ENCODE measurements at places on chromosomes 3 and 15.

DNA sequence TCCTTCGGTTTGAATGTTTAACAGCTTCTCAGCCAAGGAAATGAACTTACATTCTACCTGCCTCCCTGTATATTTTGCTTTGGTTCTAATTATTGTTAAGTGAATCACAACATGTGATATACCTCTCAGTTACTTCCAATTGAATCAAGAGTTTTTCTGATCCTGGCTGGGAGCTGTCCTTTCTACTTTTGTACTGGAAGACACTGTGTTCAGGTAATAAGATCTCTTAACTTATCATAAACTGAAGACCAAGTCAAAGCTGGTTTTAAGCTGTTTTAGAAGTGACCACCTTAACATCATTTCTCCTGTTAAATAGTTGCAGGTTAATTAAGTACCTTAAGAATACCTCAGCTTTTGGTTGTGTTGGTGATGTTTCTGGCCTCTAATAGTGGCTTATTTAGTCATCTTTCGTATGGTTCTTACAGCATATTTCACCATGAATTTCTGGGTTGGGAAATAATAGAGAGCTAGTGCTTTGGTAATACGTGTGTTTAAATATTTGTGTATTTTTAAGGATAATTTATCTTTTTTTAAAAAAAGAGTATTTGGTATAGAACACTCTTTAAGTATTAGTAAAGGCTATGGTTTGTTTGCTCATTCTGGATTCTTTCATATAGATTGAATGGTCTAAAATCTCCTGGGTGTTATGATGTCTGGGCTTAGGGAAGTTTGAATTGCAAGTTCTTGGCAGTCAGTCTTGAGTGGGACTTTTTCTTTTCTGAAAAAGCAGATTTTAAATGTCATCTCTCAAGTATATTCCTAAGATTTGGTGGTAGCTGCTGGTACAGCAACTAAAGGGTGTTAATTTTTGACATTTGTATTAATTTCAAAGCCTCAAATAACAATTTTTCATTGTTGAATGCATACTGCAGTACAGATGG, 1.6 kb downstream of the RAB8B start:
- no peak for DNase-seq

DNA sequence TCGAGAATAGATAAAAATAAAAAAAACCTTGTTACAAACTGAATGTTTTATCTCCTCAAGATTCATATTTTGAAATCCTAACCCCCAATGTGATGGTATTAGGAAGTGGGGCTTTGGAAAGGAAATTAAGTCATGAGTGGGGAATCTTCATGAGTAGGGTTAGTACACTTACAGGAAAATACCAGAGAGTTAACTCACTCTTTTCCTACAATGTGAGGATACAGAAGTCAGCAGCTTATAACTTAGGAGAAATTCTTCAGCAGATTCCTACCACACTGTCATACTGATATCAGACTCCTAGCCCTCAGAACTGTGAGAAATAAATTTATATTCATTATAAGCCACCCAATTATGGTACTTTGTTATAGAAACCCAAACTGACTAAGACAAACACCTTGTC, 453.1 kb downstream of the GBE1 start:
- no peak for DNase-seq

- DNase-seq, result no peak
Measured at GRCh38 chr15:88322461-88322860, 65.9 kb upstream of the NTRK3 start.

- peak; percentile 5 for DNase-seq
Measured at GRCh38 chr3:140096037-140096436, 161.1 kb downstream of the CLSTN2 start.

DNA sequence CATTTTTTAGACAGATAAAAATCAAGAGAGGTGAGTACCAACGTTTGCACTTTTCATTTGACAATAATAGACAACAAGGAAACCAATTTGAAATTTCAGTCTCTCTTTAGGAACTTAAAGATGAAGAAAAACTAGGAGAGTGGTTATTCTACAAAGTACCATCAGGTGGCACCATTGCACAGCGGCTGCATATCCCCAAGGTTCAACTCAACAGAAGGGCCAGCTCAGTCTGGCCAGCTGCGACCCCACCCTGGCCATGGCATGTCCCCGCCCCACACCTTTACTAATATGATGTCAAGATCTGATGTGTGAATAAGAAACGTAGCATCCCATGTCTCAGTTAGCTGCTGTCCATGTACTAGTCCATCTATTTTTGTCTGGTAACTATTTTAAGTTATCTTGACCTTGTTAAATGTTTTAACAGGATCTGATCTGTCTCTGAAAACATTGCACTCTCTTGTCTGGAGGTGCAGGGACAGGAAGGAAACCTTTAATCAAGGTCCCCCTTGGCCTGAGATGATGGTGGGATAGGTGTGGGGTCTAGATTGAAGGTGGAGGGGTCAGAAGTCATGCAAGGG, 35.5 kb upstream of the CGNL1 start:
- DNase-seq, result no peak

GRCh38 chr3:155242342-155242741, 51.1 kb downstream of the STRIT1 start:
- DNase-seq, result no peak

- no peak for DNase-seq
Measured at GRCh38 chr3:62571916-62572315, 198.6 kb upstream of the FEZF2 start.

DNA sequence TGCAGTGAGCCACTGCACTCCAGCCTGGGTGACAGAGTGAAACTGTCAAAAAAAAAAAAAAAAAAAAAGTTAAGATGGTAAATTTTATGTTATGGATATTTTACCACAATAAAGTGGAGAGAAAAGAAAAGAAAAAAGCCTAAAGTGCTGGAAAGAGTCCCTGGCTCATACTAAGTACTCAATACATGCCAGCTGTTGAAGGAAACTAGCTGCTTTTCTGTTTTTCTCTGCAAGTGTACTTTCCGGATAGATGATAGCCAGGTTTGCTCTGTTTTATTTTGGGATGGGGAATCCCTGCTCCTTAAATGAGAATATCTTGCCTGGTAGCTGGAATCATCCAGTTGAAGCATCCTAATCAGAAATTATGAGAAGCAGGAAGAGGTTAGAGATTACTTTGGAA, 10.9 kb downstream of the EID1 start:
- no peak for DNase-seq

DNA sequence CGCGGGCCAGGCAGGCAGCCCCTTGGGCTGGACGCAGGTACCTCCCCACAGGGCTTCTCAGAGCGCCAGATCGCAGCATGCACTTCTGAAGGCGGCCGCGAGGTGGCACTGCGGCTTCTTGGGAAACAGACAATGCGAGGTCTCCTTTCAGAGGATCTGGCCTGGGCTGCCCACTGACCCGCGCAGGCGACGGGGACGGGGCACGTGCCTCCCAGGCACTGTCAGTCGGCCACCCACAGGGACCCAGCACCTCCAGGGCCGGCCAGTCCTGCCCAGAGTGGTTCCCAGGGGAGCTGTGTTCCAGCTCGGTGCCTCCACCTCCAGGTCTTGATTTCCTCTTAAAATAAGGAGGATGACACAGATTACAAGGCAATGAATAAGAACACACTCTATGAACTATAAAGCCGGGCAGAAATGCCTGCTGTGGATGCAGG, 24.4 kb upstream of the TXNRD3 start:
- DNase-seq, result peak; percentile 10

- DNase-seq, result peak; percentile 54
Measured at GRCh38 chr3:174101244-174101643, 703.7 kb downstream of the NLGN1 start.

DNA sequence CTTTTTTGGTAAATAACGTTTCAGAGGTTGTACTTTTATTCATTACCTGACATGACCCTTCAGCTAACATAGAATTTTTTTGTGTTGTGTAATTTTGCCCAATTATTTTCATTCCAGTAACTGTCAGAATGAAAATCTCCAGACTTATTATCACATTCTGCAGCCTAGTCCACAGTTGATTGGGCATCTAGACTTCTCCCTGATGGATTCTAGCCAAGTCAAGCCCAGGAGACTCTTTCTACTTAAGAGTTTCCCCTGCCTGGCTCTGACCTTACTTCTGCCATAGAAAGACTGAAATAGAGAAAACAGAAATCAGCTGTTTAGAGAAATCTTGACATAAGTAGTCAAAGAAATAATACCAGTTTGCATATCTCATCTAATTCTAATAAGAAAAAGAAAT, 82.9 kb upstream of the CDAN1 start:
- DNase-seq, result no peak

GRCh38 chr3:55402886-55403609, 84.1 kb downstream of the WNT5A start:
- peak; percentile 53 for DNase-seq

DNA sequence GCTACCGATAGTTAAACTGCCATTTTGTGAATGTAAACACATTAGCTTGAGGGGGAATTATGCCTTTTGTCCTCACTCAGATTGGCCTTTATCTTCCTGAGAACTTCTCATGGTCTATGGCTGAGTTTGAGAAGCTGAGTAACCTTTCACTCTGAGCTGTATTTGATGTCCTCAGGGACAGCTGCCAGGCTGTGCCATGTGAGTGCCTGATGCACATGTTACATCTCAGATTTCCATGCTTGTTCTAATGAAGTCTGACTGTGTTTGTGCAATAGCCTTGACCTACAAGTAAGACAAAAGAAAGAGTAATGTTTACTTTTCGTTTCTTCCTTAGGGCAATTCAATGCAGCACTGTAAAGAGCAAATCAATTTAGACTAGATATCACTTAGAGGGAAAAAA, 44.1 kb upstream of the ARL6 start:
- DNase-seq, result peak; percentile 36

- no peak for DNase-seq
Measured at GRCh38 chr15:70588613-70589012, 174.7 kb downstream of the UACA start.

DNA sequence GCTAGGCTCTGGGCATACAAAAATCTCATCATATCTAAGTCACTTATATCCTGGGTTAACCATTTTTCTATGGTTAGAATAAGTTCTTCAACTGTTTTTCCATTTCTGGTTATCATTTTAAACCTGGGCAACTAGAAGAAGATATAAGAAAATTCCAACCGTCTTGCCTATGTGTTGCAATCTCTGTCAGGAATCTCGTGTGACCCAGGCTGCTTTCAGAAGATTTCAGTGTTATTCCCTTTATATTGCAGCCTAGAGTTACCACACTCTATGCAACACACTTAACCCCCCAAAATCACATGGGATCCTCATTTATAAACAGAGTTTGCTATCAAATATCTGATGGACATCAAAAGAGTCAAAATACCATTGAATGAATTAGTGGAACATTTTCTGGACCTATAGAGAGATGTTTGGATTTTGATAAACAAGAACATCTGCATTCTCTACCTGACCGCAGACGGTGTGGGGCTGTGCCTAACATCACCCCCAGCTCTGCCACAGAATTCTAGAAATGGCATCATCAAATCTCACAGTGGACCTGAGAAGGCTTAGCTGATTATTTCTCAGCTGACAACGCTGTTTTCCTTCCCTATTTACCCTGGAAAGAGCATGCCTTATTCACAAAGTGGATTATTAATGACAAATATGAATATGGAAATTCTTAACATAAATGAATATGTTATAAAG, 515.7 kb downstream of the NTRK3 start:
- DNase-seq, result no peak

DNA sequence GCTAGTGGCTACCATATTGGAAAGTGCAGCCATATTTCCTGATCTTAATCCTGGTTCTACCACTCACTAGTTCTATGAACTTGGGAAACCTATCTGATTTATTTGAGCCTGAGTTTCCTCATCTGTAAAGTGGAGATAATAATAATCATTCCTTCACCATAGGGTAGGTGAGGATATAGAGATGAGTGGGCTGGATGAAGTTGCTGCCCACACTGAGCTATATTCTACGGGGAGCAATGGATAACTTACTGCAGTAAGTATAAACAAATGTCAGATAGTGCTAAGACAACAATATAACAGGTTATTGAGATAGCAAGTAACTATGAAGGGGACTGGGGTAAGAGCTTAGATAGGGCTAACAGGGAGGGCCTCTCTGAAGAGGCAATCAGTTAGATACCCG, 251.5 kb upstream of the ADAMTS9 start:
- DNase-seq, result no peak

GRCh38 chr15:85379403-85380131, 836 bp upstream of the AKAP13 start:
- no peak for DNase-seq

DNA sequence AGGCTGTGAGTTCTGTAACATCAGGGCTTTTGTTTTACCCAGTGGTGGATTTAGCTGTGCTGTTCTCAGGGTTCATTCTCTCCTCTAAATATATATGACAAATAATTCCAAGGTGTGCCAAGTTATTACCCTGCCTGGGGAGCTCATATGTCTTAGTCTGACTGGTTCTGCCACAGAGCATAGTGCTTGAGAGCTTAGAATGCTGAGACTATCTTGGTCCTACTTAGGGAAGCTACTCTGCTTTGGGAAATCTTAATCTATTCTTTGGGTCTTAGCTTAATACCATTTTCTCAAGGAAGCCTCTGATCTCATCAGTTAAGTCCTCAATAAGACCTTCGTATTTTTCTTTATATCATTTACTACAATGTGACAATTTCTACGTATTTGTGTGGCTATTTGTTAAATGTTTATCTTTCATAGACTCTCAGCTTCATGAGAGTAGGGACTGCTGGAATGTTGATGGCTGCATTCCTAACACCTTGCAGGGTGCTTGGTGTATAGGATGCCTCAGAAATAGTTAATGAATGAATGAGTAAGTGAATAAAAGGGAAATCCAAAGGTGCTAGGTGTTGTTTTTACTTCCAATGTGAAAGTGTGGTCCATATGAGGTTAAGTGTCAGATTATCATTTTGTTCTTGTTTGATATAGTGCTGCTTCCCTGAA, 1.8 kb downstream of the OTOL1 start:
- DNase-seq, result no peak

GRCh38 chr3:195555110-195555509, 12.0 kb upstream of the PPP1R2 start:
- no peak for DNase-seq

DNA sequence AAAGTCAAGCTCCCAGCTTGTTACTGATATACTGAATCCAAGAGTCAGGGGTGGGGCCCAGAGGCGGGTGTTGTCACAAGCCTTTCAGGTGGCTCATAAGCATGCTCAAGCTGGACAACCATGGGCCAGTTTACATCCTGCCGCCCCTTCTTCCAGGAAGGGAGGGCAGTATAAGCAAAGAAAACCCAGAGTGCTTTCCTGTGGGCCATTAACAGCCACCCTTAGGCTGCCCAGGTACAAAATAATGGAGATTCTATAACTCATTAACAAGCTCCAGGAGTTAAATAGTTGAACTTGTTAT, 183.2 kb downstream of the NTRK3 start:
- no peak for DNase-seq

DNA sequence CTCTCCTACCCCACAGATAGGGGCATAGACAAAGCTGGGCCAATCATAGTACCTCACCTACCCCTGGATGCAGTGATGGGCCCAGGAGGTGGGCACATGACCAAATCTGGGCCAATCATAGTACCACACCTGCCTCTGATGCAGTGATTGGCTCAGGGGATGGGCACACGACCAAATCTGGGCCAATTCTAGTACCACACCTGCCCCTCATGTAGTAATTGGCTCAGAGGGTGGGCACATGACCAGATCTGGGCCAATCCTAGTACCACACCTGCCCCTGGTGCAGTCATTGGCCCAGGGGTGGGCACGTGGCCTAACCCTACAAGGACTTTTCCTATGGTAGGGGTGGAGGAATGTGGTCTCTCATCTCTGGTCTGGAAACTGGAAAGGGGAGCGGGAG, 56.9 kb upstream of the MEF2A start:
- DNase-seq, result no peak

GRCh38 chr3:179713643-179714090, 60.8 kb downstream of the USP13 start:
- DNase-seq, result no peak

GRCh38 chr3:141326123-141326522, 42.2 kb upstream of the ZBTB38 start:
- no peak for DNase-seq
